ENCODE measurements at places on chromosomes 1 and 21. TPM values are rescaled to one million over a fixed set of nuclear protein-coding genes. Genes with fewer than 3 reads are reported as not detected.

CCDC185 gene
- total RNA-seq = not detected

OR2L5 gene
- not detected for total RNA-seq

LRRC7 gene
- not detected for total RNA-seq

TRNP1 gene
- total RNA-seq = 81.2 TPM

GPR3 gene
- total RNA-seq = 0.95 TPM

KDF1 gene
- 3.2 TPM for total RNA-seq

TNFSF4 gene
- 0.13 TPM for total RNA-seq

LRRC3 gene
- 3.3 TPM for total RNA-seq

OR2L13 gene
- not detected for total RNA-seq

PDE9A gene
- total RNA-seq = 0.72 TPM

S100A9 gene
- 0.44 TPM for total RNA-seq

Data from Panc1 (cell line).